Activated T-cell treated with anti-CD3 and anti-CD28 coated beads, Interleukin-2, amount 50 U/mL, for 1 hour (primary cell): ENCODE measurements at places on chromosomes 1 and 21.

DNA sequence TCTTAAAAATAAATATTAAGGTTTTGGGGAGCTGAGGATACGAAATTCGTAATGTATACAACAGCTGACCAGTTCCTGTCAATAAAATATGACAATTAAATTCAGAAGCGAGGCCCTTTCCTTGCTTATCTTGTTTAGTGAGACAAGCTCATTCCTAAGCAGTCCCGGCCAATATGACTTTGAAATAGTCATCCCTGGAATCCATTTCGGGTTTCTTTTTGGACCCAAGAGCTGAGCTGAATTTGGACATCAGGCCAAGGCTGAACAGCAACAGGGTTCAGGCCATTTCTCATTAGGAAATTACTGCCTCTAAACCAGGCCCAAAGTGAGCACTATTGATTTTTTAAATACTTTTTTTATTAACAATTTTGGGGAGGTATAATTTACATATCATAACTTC, 17.3 kb upstream of the FMN2 start:
- DNase-seq, result no peak

DNA sequence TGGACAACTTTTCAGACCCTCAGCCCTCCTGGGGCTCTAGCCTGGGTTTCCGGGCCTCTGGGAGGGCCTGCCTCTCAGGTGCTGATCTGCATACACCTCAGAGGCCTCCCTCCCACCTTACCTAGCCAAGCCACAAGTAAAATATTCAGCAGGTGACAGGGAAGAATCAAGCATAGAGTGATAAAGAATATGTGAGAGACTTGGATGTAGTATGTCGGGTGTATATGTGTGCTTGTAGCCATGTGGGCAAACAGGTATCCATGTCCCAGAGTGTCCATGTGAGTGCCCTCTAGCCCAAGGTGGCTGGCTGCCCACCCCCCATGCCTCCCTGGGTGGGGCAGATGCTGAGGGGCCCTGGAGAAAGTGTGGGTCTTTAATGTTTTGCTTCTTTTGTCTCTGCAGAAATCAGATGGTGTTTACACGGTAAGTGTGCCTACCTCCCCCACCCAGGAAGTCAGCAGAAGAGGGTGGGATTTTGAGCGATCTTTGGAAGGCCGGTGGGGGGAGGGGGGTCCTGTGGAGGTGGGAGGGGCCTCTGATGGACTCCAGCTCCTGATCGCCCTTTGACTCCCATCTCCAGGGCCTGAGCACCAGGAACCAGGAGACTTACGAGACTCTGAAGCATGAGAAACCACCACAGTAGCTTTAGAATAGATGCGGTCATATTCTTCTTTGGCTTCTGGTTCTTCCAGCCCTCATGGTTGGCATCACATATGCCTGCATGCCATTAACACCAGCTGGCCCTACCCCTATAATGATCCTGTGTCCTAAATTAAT, 3.4 kb downstream of the FCER1G start:
- DNase-seq, result no peak

DNA sequence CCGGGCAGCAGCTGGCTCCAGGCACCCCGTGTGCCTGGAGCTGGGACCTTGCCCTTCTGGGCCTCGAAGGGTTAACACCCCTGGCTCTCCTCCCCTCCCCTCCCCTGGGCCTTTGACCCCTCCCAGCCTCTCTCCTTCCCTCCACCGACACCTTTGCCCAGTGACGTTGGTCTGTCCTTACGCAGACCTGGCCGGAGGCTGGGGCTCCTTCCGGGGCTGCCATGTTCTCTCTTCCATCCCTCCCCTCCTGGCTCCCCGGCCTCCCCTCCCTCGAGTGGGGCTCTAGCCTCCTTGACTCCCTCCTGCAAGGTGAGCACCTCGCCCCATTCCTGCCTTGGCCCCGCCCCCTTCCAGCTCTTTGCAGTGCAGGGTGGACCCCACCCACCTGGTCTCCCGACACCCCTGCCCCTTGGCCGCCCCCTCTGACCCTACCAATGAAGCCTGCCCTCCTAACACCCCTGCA, at the start of gene TMEM82:
Gene TMEM82, plus strand, starts transcription at position 161 of the 463 bp plus-strand sequence. Its CDS starts 61 bp downstream, at position 222.
- no peak for DNase-seq

- no peak for DNase-seq
Observed at GRCh38 chr1:199551967-199552565, 475.4 kb upstream of the NR5A2 start.

DNA sequence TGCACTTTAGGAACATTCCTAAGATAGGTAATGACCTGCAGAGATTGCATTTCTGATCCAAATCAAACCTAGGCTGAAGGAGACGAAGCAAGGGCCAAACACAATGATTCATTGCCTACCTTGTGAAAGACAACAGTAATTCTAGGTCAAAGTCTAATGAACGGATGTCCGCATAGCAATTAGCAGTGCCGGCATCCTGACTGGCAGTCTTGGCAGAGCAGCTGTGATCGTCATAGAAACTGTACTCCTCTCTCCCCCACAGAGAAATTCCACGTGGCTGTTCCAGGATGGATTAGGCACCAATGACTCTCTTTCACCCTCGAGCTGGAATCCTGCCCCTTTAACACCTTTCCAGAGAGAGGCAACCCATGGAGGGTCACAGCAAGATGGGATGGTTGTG, 28.9 kb upstream of the VAV3 start:
- no peak for DNase-seq

DNA sequence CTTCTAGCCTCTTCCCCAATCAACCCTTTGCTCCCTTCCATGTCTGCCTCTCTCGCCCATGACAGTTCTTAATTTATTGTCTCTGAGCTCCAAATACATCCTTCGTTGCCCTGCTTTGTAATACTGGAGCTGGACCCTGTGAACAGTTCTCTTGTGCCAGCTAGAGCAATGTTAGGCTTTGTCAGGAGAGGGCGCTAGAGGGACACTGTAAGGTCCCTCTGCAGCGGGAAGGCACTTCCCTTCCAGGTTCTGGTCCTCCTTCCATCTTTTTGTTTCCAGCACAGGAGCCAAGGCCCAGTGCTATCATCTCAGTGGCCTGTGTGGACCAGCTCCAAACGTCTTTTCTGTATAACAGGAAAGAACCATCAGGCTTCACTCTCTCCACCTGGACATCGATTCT, 95.9 kb downstream of the PTPRU start:
- DNase-seq, result no peak

DNA sequence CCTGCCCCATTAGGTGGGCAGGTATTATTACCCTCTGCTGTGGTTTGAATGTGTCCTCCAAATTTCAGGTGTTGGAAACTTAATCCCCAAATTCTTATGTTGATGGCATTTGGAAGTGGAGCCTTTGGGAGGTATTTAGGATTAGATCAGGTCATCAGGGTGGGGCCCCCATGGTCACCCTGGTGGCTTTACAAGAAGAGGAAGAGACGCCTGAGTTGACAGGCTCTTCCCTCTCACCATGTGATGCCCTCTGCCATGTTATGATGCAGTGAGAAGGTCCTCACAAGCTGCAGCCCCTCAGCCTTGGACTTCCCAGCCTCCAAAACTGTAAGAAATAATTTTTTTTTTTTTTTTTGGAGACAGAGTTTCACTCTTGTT, 8.8 kb upstream of the THEMIS2 start:
- DNase-seq, result no peak

- no peak for DNase-seq
Observed at GRCh38 chr1:42136466-42136865, 16.7 kb upstream of the GUCA2B start.

DNA sequence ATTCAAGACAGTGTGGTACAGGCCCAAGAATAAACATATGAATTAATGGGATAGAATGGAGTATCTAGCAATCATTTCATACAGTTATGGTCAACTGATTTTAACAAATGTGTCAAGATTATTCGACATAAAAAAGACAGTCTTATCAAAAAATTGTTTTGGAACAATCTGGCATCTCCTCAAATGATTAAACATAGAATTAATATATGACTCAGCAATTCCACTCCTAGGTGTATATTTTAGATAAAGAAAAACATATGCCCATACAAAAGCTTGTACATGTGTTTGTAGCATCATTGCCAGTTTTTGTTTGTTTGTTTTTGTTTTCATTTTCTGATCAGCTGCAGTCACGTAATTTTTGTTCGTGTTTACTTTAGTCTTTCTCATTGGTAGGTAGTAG, 1188.3 kb downstream of the BRINP3 start:
- DNase-seq, result no peak

DNA sequence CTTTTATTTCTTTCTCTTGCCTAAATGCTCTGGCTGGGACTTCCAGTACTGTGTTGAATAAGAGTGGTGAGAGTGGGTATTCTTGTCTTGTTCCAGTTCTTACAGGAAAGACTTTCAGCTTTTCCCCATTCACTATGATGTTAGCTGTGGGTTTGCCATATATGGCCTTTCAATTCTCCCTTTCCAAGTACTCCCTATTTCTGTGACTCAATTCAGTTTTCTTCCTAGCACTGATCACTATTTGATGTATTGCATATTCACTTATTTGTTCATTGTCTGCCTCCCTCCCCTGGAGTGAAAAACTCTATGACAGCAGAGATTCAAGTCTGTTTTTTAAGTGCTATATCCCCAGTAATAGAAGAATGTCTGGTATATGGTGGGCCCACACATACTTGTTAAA, 618.2 kb upstream of the CAMK1G start:
- DNase-seq, result no peak

- DNase-seq, result no peak
Observed at GRCh38 chr1:91397605-91398004, 7.0 kb downstream of the HFM1 start.

DNA sequence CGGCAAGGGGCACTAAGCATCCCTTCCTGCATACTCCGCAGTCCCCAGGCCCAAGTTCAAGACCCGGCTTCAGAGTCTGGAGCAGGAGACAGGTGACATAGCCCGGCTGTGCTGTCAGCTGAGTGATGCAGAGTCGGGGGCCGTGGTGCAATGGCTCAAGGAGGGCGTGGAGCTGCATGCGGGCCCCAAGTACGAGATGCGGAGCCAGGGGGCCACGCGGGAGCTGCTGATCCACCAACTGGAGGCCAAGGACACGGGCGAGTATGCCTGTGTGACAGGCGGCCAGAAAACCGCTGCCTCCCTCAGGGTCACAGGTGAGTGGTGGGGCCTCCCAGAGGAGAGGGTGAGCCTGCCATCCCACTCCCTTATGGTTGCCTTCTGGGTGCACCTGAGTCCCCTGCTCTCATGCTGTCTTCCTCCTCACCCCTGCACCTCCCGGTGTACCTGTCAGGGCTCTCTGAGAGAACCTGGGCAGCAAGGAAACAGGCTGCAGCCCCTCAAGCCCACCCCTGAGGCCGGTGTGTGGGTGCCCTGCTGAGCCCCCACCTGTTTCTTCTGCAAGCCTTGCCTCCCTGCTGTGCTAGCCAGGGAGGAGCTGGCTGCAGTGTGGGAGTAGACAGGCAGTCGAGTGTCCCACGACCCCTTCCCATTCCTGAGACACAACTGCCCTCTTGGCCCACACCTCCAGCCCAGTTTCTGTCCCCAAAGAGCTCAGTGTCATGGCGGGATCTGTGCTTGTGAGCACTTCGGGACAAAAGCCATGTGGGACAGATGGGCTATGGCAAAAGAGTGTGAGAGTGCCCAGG, 99.2 kb downstream of the TRIM11 start:
- peak; percentile 8 for DNase-seq

GRCh38 chr1:25792115-25792514, 7.9 kb upstream of the SELENON start:
- DNase-seq, result no peak

DNA sequence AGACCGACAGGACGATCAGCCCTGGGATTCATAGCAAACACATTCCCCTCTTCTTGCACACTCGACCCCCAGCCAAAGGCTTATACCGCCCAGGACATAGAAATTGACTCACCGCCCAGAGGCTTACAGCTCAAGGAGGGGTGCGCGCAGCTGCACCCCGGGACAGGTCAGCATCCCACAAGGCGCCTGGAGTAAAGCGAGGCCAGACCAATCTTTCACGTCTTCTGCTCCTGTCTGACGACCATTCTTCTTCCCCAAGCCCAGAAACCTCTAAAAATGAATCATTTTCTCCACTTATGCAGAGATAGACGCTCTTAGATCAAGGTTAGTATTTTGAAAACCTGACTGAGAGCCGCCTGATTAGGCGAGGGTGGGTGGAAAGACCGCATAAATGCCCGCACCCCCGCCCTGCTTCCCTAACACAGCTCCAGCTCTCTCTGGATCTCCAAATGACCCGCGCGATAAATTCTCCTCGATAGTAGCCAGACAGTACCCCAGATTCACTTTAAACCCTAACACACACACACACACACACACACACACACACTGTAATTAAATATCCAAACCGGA, 1.9 kb upstream of the LHX8 start:
- DNase-seq, result no peak

DNA sequence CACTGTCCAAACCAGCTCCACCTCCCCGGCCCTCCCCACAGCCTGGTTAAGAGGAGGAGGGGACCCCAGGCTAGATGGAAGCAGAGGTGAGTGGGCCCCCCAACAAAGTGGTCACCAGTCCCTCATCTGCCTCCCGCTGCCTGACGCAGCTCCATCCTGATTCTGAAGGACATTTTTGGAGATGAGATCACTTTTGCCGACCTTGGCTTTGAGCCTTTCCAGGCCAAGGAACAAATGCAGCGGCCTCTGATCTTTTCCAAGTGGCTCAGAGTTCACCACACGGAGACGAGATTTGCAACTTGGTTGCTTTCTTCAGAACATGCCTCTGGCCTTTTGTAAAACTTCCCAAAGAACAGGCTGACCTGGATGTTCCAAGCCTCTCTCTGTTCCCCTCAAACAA, 223.1 kb downstream of the NPHP4 start:
- DNase-seq, result no peak

GRCh38 chr1:98692482-98692881, 31.0 kb downstream of the SNX7 start:
- no peak for DNase-seq

DNA sequence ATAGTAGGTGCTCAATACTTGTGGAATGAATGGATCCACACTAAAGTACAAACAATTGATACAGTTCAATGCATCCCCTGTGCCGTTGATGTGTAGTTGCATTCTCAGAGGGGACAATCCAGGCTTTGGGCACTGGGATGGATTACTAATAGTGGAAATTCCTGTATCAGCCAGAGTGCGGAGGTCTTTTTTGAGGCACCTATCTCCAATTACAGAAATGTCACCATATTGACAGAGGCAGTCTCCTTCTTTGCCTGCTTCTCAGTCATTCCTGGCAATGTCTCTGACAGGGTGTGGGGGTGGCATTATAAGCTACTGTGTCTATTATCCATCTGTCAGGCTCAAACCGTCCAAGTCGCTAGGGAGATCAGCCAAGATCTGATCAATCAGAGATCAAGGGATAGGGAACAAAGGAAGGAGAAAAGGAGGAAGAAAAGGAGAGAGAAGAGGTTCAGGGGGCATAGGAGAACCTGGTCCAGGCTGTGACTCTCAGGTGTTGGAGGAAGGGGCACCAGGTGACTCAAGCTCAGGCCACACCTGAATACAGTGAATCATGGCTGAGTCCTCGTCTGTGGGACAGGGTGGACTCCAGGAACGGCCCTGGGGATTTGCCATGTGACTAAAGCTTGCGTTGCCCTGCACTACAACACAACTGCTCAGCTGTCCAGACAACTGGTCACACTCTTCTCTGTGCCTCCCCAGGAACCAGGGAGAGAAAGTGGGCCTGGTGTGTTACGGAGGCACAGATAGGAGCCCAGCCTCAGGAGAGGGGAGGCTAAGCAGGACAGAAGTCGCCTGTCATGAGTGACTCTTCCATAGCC, 3.4 kb upstream of the LAMB3 start:
- no peak for DNase-seq

GRCh38 chr21:45364468-45365185, 40.3 kb upstream of the COL18A1 start:
- no peak for DNase-seq

- no peak for DNase-seq
Observed at GRCh38 chr1:233673261-233673946, 59.5 kb downstream of the KCNK1 start.
